Myocyte (in vitro differentiated cells): ENCODE measurements at places on chromosomes 3 and 15.
A peak's percentile ranks its signal among the peaks of the same experiment; 100 is the strongest.

DNA sequence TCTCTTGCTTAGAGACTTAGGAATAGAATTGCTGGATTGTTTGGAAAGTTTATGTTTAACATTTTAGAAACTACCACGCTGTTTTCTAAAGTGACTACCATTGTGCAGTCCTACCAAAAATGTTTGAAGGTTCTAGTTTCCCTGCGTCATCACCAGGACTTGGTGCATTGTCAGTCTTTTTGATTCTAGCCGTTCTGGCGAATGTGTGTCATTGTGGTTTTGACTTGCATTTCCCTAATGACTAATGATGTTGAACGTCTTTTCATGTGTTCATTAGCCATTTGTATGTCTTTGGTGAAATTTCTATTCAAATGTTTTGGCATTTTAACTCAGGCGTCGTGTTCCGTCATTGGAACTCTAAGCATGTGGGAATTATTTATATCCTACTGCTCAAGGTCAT, 58.0 kb downstream of the CHD2 start:
- DNase-seq = no peak

DNA sequence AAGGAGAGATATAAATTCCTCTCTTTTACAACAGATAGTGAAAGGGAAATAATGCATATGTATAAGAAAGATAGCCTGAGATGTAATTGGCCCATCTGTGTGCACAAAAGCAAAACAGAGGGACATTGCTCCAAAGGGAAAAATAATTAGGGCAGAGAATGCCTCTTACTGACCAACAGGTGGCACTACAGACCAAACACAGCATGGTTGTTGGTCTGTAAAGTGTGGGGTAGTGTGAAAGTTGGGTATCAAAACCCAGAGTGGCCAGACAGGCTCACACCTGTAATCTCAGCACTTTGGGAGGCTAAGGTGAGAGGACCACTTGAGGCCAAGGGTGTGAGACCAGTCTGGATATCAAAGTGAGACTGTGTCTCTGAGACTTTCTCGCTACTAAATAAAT, 4.5 kb upstream of the TLNRD1 start:
- no peak for DNase-seq

DNA sequence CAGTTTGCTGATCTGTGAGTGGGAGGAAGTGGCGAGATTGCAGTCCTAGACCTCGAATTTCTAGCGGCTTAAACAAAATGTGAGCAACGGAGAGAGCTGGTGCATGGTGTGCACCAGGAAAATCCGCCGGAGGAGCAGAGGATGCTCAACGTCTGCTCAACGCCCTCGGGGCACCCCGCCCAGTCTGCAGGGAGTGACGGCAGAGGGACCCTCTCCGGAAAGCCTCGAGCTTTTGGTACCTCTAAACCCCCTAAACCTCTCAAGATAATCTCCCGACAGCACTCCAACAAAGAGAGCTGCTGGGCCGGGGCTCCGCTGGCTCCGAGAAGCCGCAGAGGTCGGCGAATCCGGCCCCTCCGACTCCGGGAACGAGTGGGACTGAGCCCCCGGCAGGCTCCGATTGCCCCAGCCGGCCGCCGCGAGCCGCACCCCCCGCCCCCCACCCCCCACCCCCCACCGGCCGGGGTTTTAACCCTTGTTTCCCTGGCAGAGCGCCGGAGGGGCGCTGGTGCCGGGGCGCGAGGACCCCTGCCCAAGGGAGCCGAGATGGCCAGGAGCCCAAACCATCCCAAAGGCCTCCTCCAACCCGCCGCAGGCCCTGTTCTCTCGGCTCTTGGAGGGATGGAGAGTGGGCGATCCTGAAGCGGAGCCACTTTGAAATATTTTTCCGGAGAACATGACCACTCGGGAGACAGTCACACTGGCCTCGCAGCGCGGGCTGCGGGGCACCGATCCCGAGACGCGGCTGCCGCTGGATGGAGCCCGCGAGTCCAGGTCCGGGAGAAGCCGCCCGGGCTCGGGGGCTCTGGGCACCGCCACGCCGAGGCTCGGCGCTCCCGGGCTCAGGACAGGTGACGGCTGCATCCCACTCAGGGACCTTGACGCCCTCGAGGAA, 1.5 kb downstream of the MEGF11 start:
- DNase-seq = peak; percentile 46

DNA sequence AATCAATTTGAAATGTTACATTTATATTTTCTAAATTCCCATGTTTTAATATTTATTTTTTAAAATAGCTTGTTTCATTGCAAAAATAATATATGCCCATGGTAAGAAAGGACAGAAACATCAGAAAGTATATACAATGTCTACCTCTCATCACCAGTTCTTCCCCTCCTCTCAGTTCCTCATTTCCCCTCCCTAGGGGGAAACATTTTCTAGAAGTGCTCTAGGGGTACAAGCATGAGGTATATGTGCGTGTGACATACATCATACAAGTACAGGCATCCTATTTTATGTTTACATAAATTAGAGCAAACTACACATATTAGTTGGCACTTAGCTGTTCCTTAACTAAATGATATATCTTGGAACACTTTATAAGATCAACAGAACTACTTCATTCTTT, 189.3 kb upstream of the VEPH1 start:
- DNase-seq = no peak

DNA sequence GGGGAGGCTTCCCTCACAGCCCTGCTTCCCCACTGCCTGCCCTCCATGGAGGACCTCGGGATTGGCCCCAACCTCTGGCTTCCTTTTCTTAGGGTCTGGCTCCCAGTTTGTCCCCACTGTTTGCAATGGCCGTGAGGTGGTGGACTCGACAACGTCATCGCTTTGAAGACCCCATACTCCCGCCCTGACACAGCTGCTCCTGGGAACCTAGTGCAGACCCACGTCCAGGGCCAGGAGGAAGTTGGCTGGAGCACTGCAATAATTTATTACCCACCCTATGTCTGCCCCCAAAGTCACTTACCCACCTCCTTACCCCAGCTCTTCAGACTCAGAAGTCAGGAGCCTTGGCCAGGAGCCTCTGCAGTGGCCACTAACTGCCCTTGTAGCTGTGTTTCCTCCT, 11.1 kb downstream of the GRM2 start:
- no peak for DNase-seq

- no peak for DNase-seq
Measured at GRCh38 chr15:95076678-95076990, 845.3 kb downstream of the MCTP2 start.

DNA sequence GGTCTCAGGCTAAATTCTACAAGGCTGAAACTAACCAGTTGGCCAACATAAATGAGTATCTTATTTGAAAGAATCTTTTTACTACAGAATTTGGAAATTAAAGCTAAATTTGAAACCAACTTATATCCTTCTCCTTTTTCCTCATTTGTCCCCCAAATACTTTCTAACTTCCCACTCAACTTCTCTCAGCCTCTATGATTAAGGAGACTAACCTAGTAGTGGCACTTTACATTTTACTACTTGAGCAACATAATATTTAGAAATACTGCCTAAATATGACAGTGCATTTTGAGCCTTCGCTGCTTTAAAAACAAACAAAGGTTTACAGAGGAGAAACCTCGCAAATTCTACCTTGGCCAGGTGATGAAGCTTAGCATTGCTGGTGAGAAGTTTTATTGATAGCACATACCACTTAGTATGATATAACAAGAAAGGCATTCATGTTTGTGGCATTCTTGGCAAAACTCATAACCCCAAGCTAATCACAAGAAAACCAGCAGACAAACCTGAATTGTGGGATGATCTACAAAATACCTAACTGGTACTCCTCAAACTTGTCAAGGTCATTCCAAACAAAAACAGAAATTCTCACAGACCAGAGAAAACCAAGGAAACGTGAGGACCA, 432.1 kb upstream of the CFAP20DC start:
- peak; percentile 14 for DNase-seq

DNA sequence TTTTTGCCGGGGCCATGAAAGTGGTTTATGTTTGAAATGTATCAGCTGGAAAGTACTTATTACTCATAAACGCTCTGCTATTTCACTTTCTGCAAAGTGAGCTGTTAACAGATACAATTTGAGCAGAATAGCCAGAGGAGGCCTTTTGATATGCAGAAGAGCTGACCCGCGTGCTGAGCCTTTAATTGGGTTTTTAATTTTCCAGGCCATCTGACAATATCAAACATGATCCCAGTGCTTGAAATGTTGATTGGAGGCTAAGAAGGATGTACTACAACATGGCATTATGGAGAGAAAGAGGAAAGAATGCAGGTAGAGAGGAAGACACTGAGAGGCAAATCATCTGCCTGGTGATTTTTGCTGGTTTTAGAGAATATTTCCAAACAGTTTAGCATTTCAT, 261.3 kb upstream of the MEIS2 start:
- DNase-seq = no peak

DNA sequence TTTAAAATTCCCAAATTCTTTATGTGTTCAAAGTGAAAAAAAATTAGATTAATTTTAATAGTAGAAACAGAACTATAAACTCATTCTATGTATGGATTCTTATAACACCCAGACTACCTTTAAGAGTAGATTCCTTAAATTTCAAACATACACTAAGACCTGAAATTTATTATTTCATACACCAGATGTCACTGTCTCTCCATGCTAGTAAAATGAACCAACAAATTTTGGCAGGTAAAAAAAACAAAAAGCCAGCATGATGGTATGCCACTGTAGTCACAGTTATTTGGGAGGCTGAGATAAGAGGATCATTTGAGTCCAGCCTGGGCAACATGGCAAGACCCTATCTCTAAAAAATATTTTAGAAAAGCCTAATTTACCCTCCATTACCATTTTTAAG, 461.3 kb upstream of the NAALADL2 start:
- peak; percentile 33 for DNase-seq

GRCh38 chr15:39095218-39095879, 485.5 kb upstream of the THBS1 start:
- DNase-seq = peak; percentile 68

DNA sequence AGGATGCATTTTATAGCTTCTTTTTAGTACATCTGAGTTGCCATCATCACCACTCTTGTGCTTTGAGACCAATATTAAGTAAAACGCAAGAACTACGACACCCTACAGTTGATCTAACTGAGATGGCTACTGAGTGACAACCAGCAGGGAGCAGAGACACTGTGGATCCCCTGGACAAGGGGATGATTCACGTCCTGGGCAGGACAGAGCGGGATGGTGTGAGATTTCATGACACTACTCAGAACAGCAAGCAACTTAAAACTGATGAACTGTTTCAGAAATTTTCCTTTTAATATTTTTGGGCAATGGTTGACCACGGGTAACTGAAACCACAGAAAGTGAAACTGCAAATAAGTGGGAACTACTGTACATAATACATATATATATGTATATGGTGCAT, 299.2 kb downstream of the ADAMTS17 start:
- DNase-seq = peak; percentile 70

DNA sequence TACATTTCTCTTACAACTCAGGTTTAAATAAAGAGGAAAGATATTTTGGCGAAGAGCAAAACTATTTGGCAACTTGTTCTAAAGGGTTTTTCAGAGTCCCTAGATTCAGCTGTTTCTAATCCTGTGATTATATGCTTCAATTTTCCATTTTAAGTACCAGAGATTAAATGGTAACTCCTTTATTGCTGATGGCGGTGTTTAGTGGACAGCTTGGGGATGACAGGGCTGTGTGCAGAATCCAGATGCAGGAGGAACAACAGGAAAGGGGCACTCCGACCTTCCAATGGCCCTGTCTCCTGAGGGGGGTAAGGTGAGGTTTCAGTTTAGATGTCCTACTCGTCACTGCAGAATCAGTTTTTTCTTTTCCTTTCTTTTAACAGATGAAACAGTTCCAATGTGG, 405.0 kb downstream of the PDCD6IP start:
- DNase-seq = no peak

GRCh38 chr3:116445311-116445841, at the start of gene LSAMP:
TSS of gene LSAMP (minus strand) at chr3:116445487.
- DNase-seq = no peak

DNA sequence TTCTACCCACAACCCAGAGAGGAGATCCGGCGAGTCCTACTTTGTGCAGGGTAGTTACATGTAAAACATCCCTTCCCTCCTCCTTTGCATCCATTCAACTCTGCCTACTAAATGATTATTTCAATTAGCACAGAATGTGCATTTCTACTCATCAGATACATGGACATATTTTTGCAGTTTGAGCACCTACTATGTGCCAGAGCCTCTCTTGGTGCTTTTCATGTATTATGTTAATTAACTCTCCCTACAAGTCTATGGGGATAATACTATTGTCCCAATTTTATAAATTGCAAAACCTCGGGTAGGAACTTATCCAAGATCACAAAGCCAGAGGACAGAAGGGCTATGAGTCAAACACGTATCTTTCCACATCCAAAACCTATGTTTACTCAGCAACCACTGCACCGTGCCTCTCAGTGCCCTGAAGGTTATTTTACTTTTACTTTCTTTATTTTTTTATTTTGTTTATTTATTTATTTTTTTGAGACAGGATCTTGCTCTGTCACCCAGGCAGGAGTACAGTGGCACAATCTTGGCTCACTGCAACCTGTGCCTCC, 432.8 kb downstream of the MAGI1 start:
- DNase-seq = no peak

GRCh38 chr3:27479806-27480543, 4.2 kb downstream of the SLC4A7 start:
- no peak for DNase-seq
